ENCODE measurements at places on chromosomes 7 and 10. TPM values are rescaled to one million over a fixed set of nuclear protein-coding genes. Genes with fewer than 3 reads are reported as not detected.

OR2A12 gene
- not detected for total RNA-seq

PON1 gene
- not detected for total RNA-seq

C10orf95 gene
- total RNA-seq, result 0.30 TPM

DNA sequence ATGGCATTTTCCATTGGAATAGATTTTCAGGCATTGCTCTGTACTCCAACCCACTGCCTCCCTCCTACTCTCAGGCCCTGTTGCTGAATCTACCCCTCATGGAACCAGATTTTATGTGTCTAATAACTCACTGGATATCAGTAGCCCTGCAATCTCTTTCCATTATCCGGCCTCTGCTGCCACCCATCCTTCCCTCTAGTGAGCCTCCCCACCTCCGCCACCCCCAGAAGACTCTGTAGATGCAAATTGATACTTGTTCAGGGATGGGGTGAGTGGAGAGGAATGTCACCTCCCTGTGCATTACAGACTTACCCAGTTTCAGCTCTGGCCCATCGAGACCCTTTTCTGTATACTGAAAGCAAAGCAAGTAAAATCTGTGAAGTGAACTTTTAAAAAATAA is 52.3 kb upstream of the PHYHIPL start:
- no peak for DNase-seq

GRCh38 chr10:67668448-67668847 is 27.5 kb downstream of the CTNNA3 start:
- no peak for DNase-seq

DNA sequence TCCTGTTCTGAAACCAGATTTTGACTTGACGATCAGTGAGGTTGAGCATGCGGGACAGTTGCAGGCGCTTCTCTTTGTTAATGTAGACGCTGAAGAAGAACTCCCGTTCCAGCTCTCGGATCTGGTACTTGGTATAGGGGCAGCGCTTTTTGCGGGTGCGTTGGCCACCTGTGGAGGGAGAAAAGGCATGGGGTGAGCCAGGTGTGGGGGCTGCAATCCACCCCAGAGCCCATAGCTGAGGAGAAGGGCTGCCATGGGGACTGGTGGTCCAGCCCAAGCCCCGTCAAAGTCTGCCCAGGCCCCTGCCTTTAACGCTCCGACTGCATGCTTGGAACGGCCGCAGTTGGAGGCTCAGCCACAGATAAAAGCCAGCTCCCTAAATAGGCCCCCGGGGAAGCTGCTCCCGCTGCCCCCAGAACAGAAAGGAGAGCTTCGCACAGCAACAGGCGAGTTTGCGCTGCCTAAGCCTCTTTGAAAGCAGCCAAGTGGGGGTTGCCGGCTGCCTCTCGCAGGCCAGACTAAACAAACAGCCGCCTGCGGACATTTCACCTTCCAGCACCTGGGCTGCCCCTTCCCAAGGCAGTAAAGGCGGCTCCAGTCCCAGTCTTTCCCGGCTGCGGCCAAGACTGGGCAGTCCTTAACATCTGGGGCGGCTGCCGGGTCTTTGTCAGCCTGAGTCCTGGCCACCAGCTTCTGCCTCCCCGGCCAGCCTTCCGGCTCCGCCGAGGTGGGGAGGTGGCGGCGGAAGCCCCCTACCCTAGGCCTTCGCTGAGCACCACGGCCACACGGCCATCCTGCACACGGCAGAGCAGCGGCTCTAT is 2.0 kb downstream of the HOXA11 start:
- DNase-seq, result peak; percentile 89

- DNase-seq, result no peak
Observed at GRCh38 chr10:133032976-133033741, 54.6 kb upstream of the ADGRA1 start.

DNA sequence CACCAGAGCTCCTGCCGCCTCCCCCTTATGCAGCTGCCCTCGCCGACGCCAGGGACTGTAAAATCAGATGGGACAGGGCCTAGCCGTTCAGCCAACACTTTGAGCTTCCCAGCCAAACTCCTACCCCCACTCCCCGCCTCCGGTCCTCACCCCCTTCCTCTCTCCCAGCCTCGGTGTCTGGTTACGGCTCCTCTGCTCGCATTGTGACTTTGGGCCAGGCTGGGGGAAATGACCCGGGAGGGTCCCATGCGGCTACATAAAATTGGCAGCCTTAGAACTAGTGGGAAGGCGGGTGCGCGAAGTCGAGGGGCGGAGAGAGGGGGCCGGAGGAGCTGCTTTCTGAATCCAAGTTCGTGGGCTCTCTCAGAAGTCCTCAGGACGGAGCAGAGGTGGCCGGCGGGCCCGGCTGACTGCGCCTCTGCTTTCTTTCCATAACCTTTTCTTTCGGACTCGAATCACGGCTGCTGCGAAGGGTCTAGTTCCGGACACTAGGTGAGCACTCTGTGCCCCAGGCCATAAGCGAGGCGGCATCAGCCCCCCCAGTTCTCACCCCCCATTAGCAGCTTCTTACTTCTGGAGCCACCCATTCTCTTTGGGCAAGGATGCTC is at the start of gene KAZALD1:
Gene KAZALD1 (plus strand): TSS at position 366 of the 608 bp plus-strand sequence. CDS start 604 bp downstream, outside the sequence.
- DNase-seq, result peak; percentile 90
